ENCODE measurements at places on chromosomes 4 and X. TPM values are rescaled to one million over a fixed set of nuclear protein-coding genes. Genes with fewer than 3 reads are reported as not detected.

The QRFPR gene
- total RNA-seq, result 0.41 TPM

The POU3F4 gene
- 13.0 TPM for total RNA-seq

The PTPN13 gene
- 70.5 TPM for total RNA-seq

The DCAF12L2 gene
- 3.3 TPM for total RNA-seq

The RASL11B gene
- total RNA-seq, result 10.2 TPM

DNA sequence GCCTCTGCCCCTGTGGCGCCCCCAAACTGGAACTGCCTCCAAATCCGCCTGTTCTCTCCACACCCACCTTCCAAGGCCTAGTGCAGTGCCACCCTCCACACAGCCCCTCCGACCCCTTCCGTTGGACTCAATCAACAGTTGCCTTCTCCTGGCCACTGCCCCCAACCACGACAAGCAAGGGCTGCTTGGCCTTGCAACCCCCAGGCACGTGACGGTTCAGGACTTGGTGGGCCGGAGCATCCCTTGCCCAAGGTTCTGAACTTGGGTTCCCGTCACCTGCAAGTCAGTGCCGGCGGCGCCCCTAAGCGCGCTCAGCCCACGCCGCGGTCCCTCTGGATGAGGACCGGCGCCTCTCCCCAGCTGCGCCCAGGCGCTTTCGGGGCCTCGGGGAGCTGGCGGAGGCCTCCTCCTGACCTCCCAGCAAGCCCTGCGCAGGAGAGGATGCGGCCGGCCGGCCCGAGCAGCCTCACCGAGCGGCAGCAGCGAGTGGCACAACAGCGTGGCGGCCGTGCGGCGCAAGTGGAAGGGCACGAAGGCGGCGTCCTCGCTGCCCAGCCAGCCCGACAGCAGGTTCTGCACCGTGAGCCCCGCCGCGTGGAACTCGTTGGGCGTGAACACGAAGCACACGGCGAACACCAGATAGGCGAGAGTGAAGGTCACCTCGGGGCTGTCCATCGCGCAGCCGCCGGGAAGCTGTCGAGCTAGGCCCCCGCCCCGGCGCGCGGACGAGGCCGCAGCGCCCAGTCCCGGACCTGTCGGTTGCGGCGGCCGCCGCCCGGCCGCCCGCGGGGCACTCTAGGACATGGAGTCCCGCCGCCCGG is 750 bp downstream of the TMEM129 start:
- peak overlapping the region; percentile 90 for H3K4me3 ChIP-seq
- peak; percentile 49 for DNase-seq
- H3K27me3 ChIP-seq, result no peaks in the 10 kb centered on the region
- peaks cover 30% of the 10 kb centered on the region for H3K4me1 ChIP-seq
- peak overlapping the region; percentile 97 for H3K27ac ChIP-seq

GRCh38 chrX:126551725-126552312 is 795 bp downstream of the DCAF12L1 start:
- no peaks in the 10 kb centered on the region for H3K4me1 ChIP-seq
- H3K4me3 ChIP-seq, result no peak overlapping the region
- peaks cover 2% of the 10 kb centered on the region for H3K36me3 ChIP-seq
- DNase-seq, result no peak
- peaks cover 21% of the 10 kb centered on the region for H3K27me3 ChIP-seq
- H3K27ac ChIP-seq, result no peak overlapping the region

DNA sequence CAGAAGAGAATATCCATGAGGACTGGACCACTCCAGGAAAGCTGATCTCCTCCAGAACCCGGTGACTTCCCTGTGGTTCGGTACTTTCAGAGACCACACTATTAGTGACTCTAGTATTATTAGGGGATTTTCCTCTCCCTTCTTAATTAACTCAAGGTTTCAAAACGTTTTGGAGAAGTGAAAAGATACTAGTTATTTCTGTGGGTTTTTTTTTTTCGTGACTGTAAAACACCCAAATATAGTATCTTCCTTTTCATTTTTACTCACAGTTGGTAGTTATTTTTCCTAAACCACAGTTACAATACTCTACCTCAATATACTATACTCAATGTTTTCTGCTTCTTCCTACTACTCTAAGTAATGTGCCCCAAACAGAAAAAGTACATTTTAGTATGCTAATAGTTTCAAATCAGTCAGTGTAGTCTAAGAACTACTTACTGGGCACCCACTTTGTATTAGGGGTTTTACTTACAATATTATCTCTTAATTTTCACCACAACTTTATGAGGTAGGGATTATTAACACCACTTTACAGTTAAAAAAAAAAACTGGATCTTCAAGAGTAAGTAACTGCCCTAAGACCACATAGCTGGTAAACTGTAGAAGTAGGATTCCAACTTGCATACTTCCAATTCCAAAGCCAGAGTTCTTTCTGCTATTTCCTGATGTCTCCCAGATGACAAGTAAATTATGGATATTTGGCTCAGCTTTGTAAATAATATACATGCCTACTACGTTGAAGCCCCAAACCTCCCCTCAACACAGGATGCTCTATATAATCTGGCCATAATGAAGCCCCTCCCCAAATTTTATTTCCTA is 45.0 kb downstream of the SLC9A7 start:
- DNase-seq, result no peak
- H3K4me1 ChIP-seq, result peaks cover 12% of the 10 kb centered on the region
- peaks cover 3% of the 10 kb centered on the region for H3K36me3 ChIP-seq
- H3K4me3 ChIP-seq, result no peak overlapping the region
- no peak overlapping the region for H3K27ac ChIP-seq
- no peaks in the 10 kb centered on the region for H3K27me3 ChIP-seq

GRCh38 chrX:87392369-87392768 is 125.2 kb upstream of the KLHL4 start:
- no peak overlapping the region for H3K4me3 ChIP-seq
- no peaks in the 10 kb centered on the region for H3K36me3 ChIP-seq
- DNase-seq, result no peak
- no peaks in the 10 kb centered on the region for H3K27me3 ChIP-seq
- H3K27ac ChIP-seq, result no peak overlapping the region

- peaks cover 23% of the 10 kb centered on the region for H3K27me3 ChIP-seq
- no peaks in the 10 kb centered on the region for H3K36me3 ChIP-seq
- no peak overlapping the region for H3K4me3 ChIP-seq
- H3K4me1 ChIP-seq, result peaks cover 5% of the 10 kb centered on the region
- DNase-seq, result no peak
- H3K27ac ChIP-seq, result no peak overlapping the region
Observed at GRCh38 chr4:3488820-3489219, 25.7 kb downstream of the DOK7 start.

DNA sequence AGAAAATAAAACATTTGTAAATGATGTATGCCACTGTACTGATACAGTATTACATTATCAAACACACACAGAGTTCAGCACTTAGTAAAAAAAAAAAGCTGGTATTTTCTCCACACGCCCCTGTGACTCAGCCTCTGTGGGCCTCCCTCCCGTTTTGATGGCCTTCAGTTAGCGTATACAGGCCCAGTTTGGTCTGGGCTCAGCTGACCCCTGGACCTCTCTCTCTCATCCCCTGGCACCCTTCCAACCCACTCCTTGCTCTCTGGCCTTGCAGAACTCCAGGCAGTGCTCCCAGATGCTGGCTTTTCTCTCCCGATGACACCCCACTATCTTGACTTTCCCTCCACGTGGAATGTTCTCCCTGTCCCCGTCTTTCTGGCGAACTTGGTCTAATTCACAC is 89.0 kb upstream of the LIMCH1 start:
- H3K36me3 ChIP-seq, result peaks cover 2% of the 10 kb centered on the region
- H3K4me1 ChIP-seq, result peaks cover 10% of the 10 kb centered on the region
- H3K4me3 ChIP-seq, result no peak overlapping the region

DNA sequence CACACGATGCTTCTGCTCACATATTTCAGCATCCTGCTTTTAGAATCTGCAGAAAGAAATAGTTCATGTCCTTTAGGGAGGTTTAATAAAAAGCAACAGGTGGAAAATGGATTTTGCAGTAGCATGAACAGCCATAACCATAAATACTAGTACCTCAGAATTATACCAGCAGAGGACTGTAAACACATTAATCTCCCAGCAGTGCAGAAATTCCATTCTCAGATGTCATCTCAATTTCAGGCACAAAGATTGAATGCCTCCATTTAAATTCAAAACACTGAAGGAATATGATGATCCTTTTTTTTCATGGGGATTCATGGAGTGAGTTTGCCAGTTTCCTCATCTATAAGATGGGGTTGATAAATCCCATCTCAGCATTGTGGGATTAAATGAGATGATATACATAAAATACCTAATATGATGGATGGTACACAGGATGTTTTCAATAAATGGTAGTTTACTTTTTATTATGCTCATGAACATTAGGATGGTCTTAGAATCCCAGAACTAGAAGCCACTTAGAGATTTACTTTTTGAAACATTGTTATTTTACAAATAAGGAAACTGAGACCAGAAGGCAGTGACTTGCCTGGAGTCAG is 566 bp upstream of the LIMCH1 start:
- H3K4me3 ChIP-seq, result no peak overlapping the region
- no peak for DNase-seq
- no peak overlapping the region for H3K27ac ChIP-seq
- no peaks in the 10 kb centered on the region for H3K27me3 ChIP-seq

DNA sequence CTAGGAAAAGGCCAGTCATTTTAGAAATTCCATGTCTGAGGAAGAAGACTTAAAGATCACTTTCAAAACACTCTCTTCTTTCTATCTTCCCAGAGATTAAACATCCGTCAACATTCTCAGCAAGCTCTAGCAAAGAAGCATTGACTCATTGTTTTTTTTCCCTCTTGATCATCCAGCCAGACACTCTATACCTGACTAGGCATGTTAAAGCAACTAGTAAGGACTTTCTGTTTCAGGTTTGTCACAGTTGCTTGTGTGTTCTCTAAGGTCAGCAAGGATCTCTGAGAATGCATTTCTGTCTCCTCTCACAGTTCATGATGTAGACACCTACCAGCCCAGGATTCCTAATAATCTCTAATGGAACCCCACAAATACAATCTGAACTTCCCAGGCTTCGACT is 112.2 kb downstream of the IL13RA2 start:
- no peak for DNase-seq
- H3K4me1 ChIP-seq, result no peaks in the 10 kb centered on the region
- H3K27ac ChIP-seq, result no peak overlapping the region

DNA sequence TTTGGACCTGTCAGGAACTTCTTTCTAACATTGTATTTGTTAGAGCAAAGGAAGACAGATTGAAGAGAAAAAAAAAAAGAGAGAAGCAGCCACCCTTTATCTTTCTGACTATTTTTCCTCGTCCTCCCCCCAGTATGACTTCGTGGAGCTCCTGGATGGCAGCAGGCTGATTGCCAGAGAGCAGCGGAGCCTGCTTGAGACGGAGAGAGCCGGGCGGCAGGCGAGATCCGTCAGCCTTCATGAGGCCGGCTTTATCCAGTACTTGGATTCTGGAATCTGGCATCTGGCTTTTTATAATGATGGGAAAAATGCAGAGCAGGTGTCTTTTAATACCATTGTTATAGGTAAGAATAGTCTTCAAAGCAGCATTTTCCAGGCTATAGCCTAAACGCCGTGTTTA is 237.7 kb downstream of the DCTD start:
- H3K27ac ChIP-seq, result peak overlapping the region; percentile 44
- peaks cover 4% of the 10 kb centered on the region for H3K36me3 ChIP-seq
- peaks cover 45% of the 10 kb centered on the region for H3K4me1 ChIP-seq
- no peak for DNase-seq

DNA sequence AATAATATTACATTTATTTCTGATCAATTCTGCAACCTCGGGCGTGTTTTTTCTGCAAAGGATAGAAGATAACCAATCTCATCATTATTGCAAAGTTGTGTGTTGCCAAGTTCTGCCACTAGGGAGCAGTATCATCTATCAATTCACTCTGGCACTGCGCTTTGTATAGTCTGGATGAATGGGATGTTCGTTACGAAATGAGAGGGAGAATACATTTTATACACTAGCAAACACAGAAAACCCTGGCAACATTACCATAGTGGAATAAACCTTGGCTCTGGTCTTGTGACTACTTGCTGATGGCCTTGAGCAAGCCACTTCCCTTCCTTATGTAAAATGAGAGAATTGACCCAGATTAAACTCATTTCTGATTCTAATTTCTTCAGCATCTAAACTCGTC is 97.5 kb upstream of the ZNF518B start:
- DNase-seq, result peak; percentile 80
- H3K27ac ChIP-seq, result no peak overlapping the region
- peaks cover 6% of the 10 kb centered on the region for H3K27me3 ChIP-seq
- no peak overlapping the region for H3K4me3 ChIP-seq
- H3K36me3 ChIP-seq, result no peaks in the 10 kb centered on the region

DNA sequence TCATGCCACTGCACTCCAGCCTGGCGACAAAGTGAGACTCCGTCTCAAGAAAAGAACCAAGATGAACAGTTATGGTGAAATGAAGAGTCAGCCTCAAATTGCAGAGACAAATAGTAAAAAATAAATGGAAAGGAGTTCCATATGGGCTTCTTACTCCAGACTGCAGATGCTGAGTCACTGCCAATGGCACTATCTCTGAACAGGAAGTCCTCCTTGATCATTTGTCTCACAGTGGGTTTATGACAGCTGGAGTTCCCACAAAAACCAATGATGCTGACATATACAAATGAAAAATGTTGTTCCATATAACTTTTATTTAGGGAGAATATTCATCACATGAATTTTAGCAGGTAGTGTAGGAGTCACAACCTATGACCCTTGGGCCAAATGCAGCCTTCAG is 631.6 kb downstream of the PCDH18 start:
- H3K4me1 ChIP-seq, result no peaks in the 10 kb centered on the region
- no peak for DNase-seq
- H3K4me3 ChIP-seq, result no peak overlapping the region

DNA sequence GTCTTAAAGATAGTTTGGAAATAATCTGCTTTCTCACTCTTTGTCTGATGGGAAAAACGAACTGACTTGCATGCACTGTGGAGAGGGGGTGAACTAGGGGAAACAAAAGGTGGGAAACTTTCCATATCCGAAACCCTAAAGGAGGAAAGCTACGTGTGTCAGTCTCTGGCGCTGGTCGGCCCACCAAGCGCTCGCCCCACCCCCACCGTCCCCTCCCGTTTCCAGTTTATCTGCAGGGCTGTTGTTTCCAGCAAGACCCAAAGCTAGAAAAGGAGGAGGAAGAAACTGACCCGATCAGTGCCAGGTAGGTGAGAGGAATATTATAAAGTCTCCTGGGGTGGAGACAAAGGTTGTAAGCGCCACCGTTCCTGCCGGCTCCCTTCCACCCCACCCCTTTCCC is 552 bp downstream of the TCEAL9 start:
- no peak for DNase-seq
- peaks cover 21% of the 10 kb centered on the region for H3K4me1 ChIP-seq
- H3K27me3 ChIP-seq, result no peaks in the 10 kb centered on the region
- peak overlapping the region; percentile 99 for H3K4me3 ChIP-seq
- peak overlapping the region; percentile 99 for H3K27ac ChIP-seq

- no peak for DNase-seq
- peaks cover 10% of the 10 kb centered on the region for H3K27me3 ChIP-seq
- no peak overlapping the region for H3K4me3 ChIP-seq
- peaks cover 4% of the 10 kb centered on the region for H3K36me3 ChIP-seq
- H3K27ac ChIP-seq, result no peak overlapping the region
Observed at GRCh38 chr4:79959652-79960051, 113.4 kb downstream of the ANTXR2 start.

GRCh38 chr4:147924604-147925412 is 192.9 kb downstream of the ARHGAP10 start:
- H3K27me3 ChIP-seq, result no peaks in the 10 kb centered on the region
- H3K4me1 ChIP-seq, result no peaks in the 10 kb centered on the region
- DNase-seq, result peak; percentile 10
- no peak overlapping the region for H3K4me3 ChIP-seq
- H3K27ac ChIP-seq, result no peak overlapping the region
- H3K36me3 ChIP-seq, result peaks cover 3% of the 10 kb centered on the region

- H3K27me3 ChIP-seq, result no peaks in the 10 kb centered on the region
- peaks cover 14% of the 10 kb centered on the region for H3K36me3 ChIP-seq
- DNase-seq, result no peak
- H3K4me1 ChIP-seq, result peaks cover 3% of the 10 kb centered on the region
- H3K27ac ChIP-seq, result no peak overlapping the region
Observed at GRCh38 chr4:2829933-2830451, 13.7 kb upstream of the ADD1 start.
